ENCODE measurements at places on chromosomes 6 and 20.

GRCh38 chr6:104396077-104396476, 463.6 kb downstream of the HACE1 start:
- no peak for DNase-seq

GRCh38 chr6:150256618-150257272, 112.1 kb upstream of the IYD start:
- no peak for DNase-seq

DNA sequence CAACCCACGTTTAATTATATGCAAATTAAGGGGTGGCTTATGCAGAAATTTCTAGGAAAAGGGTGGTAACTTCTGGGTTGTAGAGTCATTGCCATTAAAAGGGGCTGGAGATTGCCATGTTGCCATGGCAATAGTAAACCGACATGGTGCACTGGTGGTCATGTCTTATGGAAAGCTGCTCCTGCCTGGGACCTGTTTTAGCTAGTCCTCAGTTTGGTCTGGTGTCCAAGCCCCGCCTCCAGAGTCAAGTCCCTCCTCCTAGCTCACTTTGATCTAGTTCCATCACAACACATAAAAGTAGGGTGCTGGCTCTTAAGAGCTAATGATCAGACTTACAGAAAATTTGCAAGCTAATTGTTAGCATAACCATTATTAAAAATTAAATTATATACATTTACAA, 5.3 kb downstream of the SLC22A2 start:
- no peak for DNase-seq

DNA sequence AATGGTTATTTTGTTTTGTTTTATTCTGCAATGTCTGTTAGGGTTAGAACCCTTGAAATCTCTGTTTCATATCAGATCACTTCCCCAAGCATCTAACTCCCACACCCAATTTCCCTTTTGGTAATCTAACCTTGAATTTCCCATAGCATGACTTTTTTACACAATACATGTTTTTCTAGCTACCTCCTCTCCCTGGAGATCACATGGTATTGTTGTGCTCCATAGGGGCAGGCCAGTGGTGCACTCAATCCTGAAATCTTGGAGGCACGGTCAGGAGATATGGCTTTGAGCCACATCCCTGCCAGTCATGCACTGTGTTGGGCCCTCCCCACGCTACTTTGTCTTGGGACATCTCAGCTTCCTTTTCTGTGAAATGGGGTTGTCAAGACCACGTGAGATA, 36.7 kb upstream of the NNAT start:
- DNase-seq, result no peak

- DNase-seq, result no peak
These were observed 340.7 kb downstream of the ADGRB3 start for GRCh38 chr6:68975816-68976215.

DNA sequence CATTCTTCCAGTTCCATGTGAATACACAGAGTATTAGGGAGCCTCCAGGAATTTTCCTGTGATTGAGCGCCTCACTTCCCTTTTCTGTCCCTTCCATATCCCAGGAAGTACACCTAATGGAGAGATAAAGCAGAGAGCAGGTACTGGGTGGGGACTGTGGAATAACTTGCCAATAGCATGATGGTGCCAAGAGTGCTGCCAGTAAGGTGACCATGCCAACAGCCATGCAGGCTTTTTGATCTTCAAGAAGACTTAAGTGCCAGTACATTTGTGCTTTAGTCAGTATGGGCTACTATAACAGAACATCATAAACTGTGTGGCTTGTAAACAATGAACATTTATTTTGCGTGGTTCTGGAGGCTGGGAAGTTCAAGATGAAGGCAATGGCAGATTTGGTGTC, 160.2 kb upstream of the RIMS1 start:
- DNase-seq, result no peak

GRCh38 chr6:159681191-159681880, 11.7 kb downstream of the SOD2 start:
- no peak for DNase-seq

- no peak for DNase-seq
These were observed 485.4 kb upstream of the MANEA start for GRCh38 chr6:95091823-95092436.

All from GM13976 (cell line).